ENCODE measurements at places on chromosomes 2 and 18.

- DNase-seq = no peak
Observed at GRCh38 chr2:239814861-239815601, 210.1 kb downstream of the NDUFA10 start.

GRCh38 chr2:131104487-131105155 is 515 bp upstream of the PLEKHB2 start:
- DNase-seq = peak; percentile 79

GRCh38 chr18:51072586-51073313 is 42.7 kb downstream of the SMAD4 start:
- DNase-seq = no peak

DNA sequence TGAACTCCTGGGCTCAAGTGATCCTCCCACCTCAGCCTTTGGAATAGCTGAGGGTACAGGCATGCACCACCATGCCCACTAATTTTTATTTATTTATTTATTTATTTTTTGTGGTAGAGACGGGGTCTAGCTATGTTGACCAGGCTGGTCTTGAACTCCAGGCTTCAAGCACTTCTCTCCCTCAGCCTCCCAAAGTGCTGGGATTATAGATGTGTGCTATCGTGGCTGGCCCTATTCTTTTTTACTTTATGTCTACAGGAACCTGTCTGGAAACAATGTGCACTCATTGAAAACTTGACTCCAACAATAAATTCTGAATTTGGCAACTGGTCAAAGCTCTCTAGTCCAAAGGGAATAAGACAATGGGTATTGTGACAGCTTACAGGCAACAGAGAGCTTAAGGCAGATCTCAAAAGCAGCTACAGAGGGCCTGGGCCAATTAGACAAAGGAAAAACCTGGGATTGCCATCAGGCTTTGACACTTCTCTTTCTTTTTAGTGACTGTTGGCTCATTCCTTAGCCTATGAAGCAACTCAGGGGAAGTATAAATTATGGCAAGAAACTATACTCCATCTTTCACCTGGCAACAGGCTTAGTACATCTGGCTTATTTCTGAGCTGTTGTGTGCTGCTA is 55.1 kb upstream of the RAPGEF4 start:
- no peak for DNase-seq

DNA sequence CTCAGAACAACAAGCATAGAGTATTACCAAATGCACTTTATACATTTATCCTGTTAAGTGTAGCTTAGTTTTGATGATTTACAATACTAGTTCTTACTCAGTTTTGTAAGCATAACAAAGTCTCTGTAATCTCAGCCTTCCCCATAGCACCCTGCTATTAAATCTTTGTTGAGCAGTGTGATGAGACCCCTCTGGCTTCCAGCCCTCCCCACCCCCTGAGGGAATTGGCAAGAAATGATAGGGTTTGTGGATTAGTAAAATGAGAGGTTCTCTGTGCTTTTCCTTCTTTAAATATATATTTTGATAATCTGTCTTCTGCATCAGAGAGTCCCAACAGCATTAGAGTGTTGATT is 37.2 kb downstream of the ZNF521 start:
- no peak for DNase-seq
